SHP77 (cell line): ENCODE measurements at places on chromosomes 4 and X.
A peak's percentile ranks its signal among the peaks of the same experiment; 100 is the strongest.

- no peak for DNase-seq
Measured at GRCh38 chr4:118397623-118397979, 44.8 kb upstream of the PRSS12 start.

- no peak for DNase-seq
Measured at GRCh38 chrX:13167481-13168231, 123.2 kb upstream of the FAM9C start.

DNA sequence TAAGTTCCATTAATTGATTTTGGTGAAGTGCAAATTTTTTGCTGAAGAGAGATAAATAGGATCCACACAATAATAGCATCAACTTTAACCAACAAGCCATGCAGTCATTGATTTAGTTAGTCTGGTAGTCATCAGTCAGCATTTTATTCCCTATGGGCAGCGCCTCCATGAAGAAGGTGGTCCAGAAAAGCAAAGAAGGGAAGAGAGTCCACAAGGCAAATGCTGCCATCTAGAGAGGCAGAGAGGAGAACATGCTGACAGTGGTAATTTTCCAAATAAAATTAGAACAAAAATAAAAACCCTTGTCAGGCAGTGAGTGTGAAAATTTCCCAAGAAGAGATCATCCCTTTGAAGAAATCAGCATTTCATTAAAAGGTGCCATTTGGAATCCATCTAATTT, 366.7 kb upstream of the FAM241A start:
- DNase-seq = no peak

- no peak for DNase-seq
Measured at GRCh38 chr4:176261481-176261880, 7.5 kb downstream of the ASB5 start.

GRCh38 chr4:135283934-135284333, 1082.3 kb upstream of the PABPC4L start:
- no peak for DNase-seq

DNA sequence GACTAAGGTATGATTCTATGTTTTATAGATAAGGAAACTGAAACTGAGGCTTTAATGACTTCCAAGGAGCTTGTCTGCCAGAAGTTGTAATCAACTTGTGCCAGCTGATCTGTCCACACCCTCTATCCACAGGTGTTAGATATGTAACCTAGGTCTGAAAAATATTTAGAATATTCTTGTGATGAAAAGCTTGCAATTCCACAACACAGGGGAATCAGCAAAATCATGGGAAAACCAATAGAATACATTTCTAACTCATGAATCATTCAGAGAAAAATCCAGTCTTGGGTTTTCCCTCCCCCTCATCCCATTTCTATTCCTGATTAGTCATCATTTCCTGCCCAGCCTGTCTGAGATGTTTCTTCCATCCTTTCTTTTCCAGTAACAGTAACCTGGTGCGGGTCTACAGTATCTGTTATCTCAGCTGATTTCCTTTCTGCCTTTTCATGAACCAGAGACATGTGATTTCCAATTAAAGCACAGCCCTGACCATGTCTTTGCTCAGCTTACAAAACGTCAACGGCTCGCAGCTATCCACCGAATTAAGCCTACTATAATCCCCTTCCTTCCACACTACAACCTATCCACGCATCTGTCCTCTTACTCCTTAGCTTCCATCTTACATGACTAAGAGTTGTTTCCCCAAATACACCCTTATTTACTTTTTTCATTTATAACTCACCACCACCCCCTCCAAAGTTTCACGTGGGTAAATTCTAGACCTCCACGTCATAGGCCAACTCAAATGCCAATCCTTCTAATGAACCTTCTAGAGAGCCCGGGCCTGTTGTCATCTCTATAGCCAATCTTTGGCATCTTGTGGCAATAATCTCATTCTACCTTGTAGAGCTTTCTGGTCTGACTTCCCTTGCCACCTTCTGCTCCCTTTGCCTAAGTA, 961 bp upstream of the NOCT start:
- no peak for DNase-seq

DNA sequence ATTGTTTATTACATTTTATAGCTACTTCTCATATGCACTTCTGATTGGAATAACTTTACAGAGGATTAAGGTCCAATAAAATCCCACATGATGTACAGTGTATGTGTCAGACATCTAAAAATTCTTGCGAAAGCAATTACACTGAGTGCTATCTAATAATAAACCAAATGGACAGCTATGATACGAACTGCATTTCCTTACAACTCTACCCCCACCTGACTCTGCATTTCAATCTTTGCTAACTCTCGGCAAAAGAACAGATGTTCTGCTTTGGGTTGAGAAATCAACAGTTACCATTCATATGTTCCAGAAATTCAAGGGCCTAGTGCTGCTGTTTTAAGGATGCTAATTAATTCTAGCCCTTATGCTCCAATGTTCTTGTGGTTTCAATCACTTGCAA, 287.9 kb upstream of the NOCT start:
- DNase-seq = no peak

DNA sequence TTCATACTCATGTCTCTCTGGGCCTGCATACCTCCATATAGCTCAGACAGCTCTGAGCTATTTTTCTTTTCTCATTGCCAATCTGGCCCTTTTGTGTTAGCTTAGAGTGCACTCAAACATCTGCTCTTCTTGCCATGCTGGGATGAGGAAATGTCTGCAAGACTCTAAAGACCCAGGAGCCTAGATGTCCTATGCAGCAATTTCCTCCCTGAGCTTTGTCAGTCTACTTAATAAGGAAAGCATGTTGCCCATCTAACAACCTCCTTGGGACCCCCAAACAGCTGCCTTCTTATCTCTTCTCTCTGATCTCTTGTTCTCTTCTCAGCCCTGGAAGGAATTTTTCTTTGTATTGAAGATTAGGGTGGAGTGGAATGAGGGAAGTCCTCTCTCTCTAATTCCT, 69.2 kb downstream of the UCHL1 start:
- DNase-seq = no peak

DNA sequence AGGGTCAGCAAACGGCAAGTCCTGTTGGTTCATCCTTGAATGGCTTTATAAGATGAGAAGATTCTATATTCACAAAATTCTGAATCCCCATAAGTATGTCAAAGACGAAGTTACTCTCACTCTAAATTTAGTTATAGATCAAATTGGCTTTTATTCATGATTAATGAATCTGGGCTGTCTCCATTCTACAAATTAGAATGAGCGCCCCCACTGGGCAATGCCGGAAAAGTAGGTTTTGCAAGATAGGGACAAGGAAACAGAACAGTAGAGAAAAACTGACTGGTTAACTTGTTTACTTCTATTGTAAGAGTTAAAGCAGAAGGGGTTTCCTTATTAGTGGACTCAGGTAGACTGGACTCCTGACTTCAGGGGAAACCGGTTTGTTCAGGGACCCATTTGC, 100.3 kb downstream of the F11 start:
- DNase-seq = no peak

- DNase-seq = no peak
Measured at GRCh38 chr4:105002278-105002677, 144.4 kb upstream of the TET2 start.

- no peak for DNase-seq
Measured at GRCh38 chrX:16993791-16994318, 47.4 kb downstream of the REPS2 start.

DNA sequence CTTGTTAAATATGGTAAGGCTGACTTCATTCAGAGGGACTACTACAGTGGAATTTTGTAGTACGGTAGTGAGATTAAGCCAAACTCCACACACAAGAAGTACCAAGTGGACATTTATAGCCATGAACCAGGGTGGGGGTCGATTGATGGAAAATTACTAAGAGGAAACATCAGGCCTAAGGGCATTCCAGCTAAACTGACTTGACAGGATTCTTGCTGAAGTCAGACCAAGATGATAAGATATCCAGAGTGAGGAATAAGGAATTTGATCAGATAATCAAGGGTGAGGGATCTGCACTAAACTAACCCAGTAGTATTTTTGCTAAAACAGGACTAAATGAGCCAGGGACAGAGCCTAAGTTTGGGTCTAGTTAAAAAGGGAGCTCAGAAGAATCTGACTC, 597.5 kb downstream of the RPA4 start:
- no peak for DNase-seq

DNA sequence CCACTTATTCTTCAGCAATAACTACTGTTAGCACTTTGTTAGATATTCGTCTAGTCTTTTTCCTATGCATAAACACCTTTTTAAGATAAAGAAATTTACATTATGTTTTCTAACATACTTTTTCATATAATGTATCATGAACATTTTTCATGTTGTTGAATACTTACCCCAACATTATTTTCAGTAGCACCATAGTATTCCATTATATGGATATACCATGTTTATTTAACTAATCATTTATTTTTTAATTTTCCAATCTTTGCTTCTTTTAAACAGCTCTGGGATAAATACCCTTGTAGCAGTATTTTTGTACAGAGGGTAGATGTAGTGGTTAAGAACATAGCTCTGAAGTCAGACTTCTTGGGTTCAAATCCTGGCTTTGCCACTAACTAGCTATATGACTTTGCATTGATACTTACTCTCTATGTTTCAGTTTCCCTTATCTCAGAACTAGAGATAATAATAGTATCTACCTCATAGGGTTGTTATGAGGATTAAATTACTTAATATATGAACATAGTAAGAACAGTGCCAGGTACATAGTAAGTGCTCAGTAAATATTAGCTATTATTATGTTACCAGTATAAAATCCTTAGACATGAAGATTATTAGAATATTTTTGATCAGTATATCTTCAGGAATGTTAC, 11.3 kb downstream of the EXOC1 start:
- no peak for DNase-seq

DNA sequence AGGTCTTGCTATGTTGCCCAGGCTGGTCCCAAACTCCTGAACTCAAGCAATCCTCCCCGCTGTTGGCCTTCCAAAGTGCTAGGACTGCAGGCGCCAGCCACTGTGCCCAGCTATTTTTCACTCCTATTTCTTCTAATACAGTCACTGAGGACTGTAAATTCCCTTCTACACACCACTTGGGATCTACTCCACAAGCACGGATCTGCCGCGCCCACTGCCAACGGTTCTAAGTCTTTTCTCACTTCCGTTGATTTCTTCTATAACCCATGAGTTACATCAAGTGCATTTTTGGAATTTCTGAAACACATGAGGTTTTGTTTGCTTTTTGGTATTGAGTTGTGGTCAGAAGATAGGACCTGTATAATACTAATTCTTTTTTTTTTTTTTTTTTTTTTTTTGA, 48.6 kb downstream of the FAM53A start:
- DNase-seq = no peak

GRCh38 chrX:108070891-108071290, 20.5 kb downstream of the PSMD10 start:
- no peak for DNase-seq

DNA sequence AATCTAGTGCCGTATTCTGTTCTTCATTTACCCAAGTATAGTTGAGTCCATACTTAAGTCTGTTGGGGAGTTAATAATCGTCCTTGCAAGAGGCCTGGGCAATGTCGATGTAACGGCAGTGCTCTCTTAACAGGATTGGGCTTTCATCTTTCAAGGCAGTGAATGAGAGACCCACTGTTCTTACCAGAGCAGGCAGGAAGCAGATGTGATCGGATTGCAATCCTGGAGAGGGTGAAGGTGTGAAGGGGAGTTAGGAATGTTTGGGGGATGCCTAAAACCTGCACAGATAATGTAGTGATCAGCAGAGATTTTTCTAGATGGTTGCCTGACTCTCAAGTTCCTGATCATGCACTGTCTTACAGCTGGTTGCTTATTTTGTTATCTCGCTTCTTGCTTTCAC, 308.4 kb downstream of the AFF2 start:
- no peak for DNase-seq

GRCh38 chrX:71098302-71098701, 2.7 kb downstream of the FOXO4 start:
- DNase-seq = peak; percentile 35

- DNase-seq = no peak
Measured at GRCh38 chr4:28759064-28759463, 1898.4 kb downstream of the STIM2 start.

DNA sequence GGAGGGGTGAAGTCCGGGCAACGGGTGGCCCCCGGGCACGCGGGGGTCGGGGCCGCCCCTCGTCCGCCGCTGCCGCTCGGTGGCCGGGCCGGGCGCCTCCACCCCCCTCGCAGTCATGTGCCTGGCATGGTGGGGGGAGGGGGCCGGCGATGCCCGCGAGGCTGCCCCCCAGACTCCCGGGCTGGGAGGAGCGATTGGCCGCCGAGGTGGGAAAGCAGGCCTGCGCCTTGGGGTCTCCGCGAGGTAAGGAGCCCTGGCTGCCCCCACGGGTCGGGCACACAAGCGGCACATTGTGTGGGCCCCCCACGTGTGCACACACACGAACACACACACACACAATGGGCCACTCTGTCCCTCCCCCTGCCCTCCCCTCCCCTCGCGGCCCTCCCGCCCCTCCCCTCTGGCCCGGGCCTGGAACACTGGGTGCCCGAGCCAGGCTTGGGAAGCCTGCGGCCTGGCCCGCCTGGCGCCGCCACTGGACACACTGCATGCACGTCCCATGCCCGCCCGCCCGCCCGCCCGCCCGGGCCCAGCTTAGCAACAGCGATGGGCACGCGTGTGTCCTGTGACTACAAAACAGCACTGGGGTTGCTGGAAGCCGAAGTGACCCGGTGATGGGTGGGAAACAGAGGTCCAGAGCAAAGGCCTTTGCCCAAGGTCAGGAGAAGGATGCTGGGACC, 1.3 kb downstream of the SLC6A8 start:
- DNase-seq = no peak

- DNase-seq = no peak
Measured at GRCh38 chr4:141913928-141914327, 277.5 kb downstream of the IL15 start.

GRCh38 chr4:140186651-140187315, 32.8 kb upstream of the MAML3 start:
- DNase-seq = no peak

- no peak for DNase-seq
Measured at GRCh38 chr4:57159866-57160265, 49.7 kb upstream of the IGFBP7 start.

GRCh38 chrX:43505769-43506168, 150.3 kb upstream of the MAOA start:
- no peak for DNase-seq

- no peak for DNase-seq
Measured at GRCh38 chr4:151389311-151389710, 19.7 kb upstream of the FHIP1A start.
